ENCODE measurements at places on chromosomes 12 and 14. TPM values are rescaled to one million over a fixed set of nuclear protein-coding genes. Genes with fewer than 3 reads are reported as not detected.
A peak's percentile ranks its signal among the peaks of the same experiment; 100 is the strongest.

Gene CCDC175
- total RNA-seq = 1.0 TPM

GRCh38 chr12:94133964-94134795, 14.2 kb upstream of the PLXNC1 start:
- DNase-seq = no peak

Gene SIX6
- total RNA-seq = not detected

DNA sequence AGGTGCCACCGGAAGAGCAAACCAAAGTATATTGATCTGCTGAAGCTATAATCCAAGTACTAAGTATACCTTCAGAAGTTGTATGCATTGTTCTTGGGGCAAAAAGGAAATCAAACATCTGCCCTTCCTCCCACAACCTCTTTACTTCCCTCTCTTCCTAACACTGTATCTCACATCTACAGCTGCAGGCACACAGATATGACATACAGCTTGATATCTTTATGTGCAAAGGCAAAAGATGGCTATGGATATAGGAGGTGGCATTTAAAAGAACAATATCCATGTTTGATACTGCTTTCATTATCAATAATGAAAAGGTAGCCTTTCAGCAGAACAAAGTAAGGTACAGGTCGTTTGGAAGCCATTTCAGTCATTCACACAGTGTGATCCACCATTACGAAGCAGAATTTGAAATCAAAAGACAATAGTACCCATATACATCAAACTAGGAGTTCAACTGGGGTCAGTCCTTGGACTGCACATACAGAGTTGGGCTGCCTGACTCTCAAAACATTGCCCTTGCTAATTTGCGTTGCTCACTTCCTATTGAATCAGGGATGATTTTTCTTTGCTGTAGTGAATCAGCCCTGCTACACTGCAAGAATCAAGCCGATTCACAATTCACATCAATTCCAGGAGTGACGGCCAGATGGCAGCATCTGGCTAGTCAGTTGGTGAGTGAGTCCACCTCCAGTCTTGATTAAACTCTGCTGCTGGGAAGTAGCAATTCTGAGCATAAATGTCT, 8.9 kb downstream of the ANG start:
- peak; percentile 61 for DNase-seq

Gene POTEG
- total RNA-seq = not detected

GRCh38 chr12:109597414-109597794, 23.8 kb downstream of the MVK start:
- DNase-seq = no peak

Gene SLC35E3
- 23.1 TPM for total RNA-seq

Gene FICD
- 5.8 TPM for total RNA-seq

DNA sequence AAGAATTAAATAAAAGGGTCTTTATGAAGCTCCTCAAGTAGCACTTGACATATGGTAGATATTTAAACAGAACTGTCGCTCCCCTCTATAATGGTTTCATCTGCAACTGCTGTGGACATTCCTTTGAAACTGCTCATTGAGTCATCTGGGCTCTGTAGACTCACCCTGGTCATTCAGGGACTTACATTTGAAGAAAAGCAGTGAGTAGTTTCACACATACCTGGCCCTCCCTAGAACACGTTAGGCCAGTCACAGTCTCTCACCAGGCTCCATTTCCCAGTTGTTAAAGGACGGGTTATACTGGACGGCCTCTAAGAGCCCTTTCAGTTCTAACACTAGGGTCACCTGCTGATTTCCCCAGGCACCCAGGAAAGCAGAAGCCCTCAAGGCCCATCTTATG, 217.0 kb downstream of the BCL11B start:
- DNase-seq = no peak

DNA sequence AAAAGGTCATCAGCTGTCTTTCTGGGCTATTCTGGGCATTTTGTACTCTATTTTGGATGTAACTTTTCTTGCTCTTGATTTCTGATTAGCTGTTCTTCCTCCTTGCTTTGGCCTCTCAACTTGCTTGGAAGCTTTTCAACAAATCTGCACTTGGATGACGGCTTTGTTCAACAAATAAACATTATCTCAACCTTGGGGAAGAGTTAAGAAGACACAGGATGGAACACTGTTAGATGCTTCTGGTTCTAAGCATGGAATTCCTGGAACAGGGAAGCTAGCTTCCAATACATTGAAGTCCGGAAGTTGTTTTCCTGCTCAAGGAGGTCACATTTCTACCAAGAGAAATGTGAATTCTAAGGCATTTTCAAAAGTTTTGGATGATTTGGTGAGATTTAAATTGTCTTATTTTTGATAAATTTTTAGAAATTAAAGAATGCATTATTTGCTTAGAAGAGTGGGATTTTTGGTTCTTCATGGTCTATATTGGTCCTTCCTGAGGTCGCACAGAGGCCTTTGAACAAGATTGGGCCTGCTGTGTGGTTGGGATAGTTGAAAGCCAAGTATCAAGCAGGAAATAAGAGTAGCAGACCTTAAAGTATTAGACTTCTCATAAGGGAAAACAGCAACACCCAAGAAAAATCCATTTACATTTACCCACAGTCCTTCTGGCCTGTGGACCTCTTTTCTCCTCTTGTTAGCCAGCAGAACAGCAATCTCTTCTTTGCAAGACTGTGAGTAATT, 59.2 kb downstream of the PPFIBP1 start:
- no peak for DNase-seq

- no peak for DNase-seq
Measured at GRCh38 chr14:83894568-83894967, 1635.4 kb upstream of the FLRT2 start.

Gene P2RX2
- total RNA-seq = not detected

DNA sequence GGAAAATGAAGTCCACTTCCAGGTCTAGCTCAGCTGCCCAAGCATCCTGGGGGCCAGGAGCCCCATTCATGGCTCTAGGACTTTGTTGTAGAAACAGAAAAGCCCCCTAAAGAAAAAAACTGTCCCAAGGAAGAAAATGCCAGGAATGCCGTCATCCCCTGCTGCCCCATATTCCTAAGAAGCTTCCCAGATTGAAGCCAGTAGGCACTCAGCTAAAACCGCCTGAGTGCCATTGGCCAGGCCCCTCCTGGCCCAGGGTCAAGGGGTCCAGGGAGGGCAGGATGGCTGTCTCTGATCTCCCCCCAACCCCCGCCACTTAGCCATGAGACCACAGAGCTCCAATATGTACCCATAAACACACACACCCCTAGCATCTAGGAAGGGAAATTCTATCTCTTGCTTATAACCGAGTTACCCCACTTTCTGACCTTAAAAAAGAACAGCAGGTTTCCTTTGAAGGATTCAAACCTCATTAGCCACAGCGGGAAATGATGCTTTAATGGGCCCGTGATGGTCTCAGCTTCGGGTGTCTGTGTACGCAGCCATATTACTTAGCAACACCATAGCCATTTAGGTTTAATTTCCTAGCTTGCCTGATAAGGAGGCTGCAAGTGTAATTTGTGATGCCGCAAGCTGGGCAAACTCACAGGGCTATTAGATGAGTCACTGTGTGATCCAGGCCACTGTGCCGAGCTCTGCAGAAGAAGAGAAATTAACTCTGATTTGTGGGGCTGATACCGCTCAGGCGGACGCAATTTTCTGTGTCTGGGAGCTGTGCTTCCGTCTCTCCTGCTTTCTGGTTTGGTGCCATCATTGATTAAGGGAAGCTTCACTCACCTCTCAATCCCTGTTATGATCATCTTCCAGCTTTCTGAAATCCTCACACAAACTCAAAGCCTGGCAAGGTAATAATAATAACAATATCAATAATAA, 84.2 kb downstream of the GCH1 start:
- no peak for DNase-seq

GRCh38 chr14:49303946-49304516, 282.1 kb downstream of the RPS29 start:
- peak; percentile 56 for DNase-seq

Gene PSMA3
- 75.2 TPM for total RNA-seq

GRCh38 chr14:97005934-97006333, 208.8 kb downstream of the VRK1 start:
- no peak for DNase-seq

DNA sequence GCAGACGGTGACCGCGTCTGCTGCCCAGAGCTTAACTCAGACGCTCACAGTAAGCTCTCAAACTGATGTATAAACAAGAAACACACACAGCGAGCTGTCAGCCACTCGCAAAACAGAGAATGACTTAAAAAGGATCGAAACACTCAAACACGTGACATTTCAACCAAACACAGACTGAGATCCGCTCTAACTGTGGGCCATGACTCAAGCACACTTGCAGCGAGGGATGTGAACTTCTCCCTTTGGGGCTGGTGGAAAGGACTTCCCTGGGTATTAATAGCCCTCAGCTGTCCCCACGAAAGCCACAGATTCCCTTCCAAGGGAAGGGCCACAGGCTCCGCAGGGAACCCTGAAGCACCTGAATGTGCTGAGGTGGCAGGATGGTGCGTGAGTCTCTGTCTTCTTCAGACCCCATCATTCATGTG, 29.1 kb downstream of the CCDC88C start:
- no peak for DNase-seq

DNA sequence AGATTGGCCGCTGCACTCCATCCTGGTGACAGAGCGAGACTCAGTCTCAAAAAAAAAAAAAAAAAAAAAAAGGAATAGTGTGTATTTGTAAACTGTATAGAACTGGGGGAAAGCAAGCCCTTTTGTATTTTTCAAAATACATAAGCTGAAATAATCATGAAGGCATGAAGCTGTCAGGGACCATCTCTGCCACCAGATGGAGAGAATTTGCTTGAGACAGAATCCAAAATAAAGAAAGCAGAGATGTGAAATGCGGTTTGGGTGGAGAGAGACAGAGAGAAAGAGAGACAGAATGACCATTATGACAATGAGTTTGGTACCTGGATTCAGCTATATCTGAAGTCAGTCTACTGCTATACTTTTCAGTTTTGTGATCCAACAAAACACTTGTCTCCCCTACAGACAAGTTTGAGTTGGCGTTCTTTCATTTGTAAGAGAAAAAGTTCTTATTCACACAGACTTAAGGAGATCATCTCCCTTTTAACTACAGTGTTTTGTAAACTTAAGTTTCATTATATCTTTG, 155.7 kb upstream of the LRIG3 start:
- DNase-seq = no peak

Gene OR4E2
- not detected for total RNA-seq

Gene DTX1
- 42.3 TPM for total RNA-seq

- DNase-seq = no peak
Measured at GRCh38 chr12:106907411-106907810, 48.3 kb upstream of the TMEM263 start.

DNA sequence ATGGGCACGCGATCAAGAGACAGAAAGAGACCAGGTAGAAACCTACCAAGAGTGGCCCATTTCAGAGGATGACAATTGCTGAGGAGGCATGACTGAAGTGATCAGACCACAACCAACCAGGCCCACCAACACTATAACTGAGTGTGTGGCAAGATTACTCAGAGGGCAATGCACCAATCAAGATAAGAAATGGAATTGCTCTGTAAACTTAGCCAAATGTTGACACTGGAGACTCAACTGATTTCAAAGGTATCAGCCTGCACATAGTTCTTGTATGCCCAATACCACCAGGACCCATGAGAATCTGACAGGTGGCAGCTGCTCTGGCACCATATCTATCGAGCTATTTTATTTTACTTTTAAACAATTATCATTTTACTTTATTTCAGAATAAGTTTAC, 128.9 kb downstream of the FOXN3 start:
- DNase-seq = no peak

Gene CNTN1
- 287 TPM for total RNA-seq

Gene TRPV4
- not detected for total RNA-seq

DNA sequence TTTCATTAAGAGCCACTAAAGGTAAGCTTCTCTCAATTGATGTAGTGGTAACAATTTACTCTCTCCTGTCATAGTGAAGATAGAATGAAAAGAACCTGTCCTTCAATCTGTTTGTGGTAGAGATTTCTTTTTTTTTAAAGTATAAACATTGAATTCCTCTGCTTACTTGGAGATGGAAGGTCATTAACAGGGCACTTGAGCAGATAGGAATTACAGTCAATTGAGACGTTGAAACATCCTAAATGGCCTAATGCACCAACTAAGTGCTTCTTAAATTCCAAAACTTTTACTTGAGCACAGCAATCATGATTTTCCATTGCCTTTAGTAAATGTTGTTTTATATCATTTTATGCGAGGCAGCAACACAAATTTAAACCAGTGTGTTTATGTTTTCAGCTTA, 241.4 kb downstream of the FOXG1 start:
- DNase-seq = no peak
